ENCODE measurements at places on chromosomes 16 and 17.

DNA sequence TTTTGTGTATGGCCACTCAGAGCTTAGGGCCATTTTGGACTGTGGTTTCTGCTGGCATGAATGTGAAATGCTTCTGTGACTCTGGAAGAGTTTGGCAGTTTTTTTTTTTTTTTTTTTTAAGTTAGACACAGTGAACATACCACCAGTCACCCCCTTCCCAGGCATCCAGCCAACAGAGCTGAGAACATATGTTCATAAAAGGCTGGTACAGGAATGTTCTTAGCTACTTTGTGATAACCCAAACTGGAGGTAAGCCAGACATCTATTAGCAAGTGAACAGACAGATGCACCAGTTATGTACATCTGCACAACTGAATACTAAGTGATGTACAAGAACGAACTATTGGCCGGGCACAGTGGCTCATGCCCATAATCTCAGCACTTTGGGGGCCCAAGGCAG is 92.7 kb downstream of the ABCC1 start:
- peak; percentile 78 for DNase-seq

DNA sequence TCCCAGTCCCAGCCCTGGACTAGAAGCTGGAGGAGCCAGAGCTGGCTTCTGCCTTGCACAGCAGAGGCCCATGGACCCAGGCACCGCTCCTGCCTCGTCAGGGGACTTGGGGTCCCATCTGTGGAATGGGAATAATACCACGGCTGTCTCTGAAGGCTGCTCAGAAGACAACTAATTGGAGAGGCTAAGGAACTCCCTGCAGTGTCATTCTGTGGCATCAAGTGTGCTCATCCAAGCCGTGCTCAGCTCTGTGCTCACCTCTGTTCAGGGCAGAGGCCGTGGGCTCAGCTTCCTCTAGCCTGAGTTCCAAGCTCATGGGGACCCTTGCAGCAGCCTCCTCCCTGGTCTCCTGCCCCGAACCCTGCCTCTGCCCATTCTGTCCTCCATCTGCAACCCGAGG is 31.8 kb downstream of the BEAN1 start:
- DNase-seq = no peak

DNA sequence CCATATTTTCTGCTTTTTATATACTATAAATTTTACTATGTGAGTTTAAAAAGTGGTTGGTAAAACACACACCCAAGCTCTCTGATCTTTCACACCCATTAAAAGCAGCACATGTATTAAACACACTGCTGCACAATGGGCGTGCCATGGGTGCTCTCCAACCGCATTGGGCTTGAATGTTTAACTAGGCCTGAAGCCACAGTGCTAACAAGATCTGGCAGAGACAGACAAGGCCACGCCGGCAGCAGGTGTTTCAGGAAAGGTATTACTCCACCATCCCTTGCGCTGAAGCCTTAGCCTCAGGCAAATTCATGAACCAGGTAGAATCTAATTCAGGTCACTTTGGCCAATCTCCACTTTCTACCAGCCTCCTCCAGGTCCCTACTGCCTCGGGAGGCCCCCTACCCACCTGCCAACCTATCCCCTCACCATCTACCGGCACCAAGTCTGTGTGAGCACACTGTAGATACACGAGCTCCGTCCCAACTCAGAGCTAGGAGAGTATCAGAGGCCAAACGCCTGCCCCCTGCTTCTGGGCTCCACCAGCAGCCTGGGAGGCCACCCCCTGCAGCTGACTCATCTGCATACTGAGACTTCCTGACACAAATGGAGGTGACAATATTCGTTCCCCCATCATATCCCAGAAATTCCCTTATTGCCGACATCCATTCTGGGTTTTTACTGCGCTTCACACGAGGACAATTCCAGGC is 95.0 kb downstream of the ADCY9 start:
- DNase-seq = no peak

- no peak for DNase-seq
Measured at GRCh38 chr17:8806926-8807550, 7.9 kb upstream of the MFSD6L start.

DNA sequence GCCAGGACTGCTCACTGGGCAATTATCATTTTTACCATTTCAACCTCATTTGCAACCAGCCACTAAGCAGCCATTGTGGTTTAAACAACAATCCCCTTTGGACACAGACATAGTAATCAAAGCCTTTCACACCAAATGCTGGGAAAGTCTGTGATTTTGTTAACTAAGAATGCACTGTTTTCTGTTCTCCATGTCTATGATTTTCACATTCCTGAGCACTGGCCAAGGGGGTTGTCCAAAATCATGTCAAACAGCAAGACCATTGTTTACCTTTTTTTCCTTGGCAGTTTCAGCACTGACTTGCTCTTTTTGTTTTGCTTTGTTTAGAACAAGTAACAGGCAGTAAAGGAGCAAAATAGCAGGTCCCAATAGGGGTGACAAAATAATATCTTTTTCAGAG is 106.3 kb upstream of the SIAH1 start:
- peak; percentile 49 for DNase-seq

DNA sequence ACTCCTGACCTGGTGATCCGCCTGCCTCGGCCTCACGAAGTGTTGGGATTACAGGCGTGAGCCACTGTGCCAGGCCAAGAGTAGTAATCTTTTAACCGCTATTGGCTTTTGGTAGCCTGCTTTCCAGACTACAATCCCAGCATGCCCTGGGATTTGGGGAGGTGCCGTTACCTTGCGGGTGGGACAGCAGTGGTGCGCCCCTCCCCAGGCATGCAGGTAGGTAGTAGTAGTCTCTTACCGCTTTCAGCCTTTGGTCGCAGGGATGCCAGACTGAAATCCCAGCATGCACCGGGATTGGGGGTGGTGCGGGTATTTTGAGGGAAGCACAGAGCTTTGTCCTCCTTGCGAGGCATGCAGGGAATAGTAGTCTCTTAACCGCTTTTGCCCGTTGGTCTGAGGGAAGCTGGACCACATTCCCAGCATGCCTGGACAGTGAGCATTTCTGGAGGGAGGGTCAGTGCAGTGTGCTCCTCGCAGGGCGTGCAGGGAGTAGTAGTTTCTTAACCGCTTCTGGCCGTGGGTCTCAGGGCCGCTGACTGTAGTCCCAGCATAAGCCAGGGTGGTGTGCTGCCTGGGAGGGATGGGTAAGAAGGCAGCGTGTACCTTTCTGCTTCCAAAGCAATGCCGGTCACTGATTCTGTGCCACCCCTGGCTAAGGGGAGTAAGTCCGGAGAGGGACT is 1686.8 kb downstream of the TP53TG3F start:
- DNase-seq = no peak

GRCh38 chr17:34252444-34253138 is 2.5 kb upstream of the CCL2 start:
- DNase-seq = peak; percentile 82

DNA sequence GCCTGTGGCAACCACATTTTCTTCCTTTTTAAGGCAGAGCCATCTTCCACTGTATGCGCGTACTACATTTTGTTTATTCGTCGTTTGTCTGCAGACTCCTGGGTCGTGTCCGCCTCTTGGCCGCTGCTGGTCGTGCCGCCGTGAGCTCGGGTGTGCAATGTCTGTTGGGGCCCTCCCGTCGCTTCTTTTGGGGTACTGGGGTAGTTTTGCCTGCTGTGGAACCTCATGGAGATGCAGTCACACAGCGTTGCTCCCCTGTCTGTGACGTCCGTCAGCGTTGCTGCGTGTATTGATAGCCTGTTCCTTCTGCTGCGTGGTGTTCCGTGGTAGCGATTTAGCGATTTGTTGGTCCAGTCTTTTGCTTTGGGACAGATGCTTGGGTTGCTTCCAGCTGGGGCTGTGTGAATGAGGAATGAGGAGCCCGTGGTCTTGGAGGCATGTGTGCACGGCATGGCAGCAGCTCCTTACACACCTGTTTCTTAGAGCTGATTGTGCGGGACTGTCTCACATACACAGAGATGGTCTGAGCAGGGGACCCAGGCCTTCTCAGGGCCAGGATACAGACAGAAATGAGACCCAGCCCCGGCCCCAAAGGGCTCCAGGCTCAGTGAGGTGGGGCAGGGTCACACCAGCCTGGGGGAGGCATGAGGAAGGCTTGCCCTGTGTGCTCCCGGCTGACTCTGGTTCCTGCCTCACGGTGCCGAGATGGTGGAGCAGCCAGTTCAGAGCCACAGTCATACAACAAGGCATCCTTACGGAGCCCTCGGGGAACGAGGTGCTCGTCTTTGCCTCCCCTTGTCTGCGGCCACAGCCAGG is 78.4 kb upstream of the GSE1 start:
- DNase-seq = no peak

- no peak for DNase-seq
Measured at GRCh38 chr17:76686538-76687297, 24.0 kb downstream of the MXRA7 start.

- DNase-seq = no peak
Measured at GRCh38 chr17:8941520-8941919, 24.0 kb downstream of the PIK3R5 start.

GRCh38 chr16:82400046-82400445 is 226.7 kb upstream of the CDH13 start:
- DNase-seq = no peak

DNA sequence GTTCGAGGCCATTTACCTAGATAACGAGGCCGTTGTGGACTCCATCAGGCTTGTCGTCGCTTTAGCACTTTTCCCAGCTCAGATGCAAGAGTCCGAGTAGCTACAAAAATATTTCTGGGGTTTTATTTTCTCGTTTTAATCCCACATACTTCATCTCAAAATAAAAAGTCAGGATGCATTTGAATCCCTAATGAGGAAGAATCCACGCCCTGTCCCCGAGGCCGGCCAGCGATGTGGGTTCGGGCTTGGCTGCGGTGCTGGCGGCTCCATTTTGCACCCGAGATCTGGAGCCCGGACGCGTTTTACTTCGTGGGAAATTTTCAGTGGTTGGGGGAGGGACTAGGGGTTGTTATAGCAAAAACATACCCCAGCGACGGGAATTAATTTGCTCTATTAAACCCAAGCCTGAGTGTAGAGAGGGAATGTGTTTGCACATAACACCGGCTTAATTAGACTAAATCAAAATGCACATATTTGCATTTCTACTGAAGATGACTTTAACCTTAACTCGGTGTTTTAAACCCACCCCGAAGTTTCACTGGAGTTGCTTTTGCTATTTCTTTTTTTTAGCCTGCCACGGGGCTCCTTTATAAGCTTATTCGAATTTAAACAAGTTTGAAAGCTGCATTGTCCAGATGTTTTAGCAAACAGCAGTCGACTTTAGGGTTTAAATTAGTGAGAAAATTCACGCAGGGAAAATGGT is 4.8 kb downstream of the IRX5 start:
- no peak for DNase-seq

- no peak for DNase-seq
Measured at GRCh38 chr16:9096416-9096952, 5.0 kb downstream of the HAPSTR1 start.

- no peak for DNase-seq
Measured at GRCh38 chr16:85659805-85660511, 28.8 kb downstream of the GINS2 start.

- DNase-seq = no peak
Measured at GRCh38 chr17:12680407-12680897, 14.8 kb downstream of the MYOCD start.

GRCh38 chr16:21600031-21600773 is 825 bp downstream of the METTL9 start:
- no peak for DNase-seq

DNA sequence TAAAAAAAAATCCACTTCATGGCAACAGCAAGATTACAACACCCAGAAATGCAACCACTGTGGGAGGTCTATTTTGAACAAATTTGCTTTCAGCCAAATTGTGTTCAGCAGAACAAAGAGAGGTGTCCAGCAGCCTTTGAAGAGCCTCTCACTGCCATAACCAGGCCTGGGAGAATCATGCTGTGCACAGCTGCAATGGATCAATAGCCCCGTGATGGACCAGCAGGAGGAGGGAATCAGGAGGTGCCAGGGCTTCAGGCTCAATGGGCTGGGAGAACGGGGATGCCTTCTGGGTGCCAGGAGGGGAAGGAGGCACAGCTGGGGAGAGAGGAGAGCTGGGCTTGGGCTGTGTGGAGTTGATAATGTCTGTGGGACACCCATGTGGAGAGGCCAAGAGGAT is 366.2 kb upstream of the EEF2KMT start:
- no peak for DNase-seq

DNA sequence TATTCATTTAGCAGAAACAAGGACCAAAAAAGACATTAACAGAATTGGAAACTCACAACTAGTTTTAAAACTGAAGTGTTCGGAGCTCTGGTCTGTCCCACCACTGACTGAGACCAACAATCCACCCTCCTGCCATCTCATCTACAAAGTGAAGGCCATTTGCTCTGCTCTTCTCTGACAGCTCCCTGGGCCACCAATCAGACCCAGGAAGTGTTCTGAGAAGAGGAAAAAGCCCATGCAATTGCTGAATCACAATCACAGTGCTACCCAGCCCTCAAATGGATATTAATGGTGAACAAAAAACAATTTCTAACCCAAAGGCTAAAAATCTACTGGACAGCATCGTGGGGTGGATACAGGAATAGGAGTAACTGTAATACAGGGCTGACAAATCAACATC is 2.1 kb downstream of the RPL23 start:
- DNase-seq = no peak

- DNase-seq = no peak
Measured at GRCh38 chr17:47978324-47978723, 7.4 kb downstream of the CDK5RAP3 start.

DNA sequence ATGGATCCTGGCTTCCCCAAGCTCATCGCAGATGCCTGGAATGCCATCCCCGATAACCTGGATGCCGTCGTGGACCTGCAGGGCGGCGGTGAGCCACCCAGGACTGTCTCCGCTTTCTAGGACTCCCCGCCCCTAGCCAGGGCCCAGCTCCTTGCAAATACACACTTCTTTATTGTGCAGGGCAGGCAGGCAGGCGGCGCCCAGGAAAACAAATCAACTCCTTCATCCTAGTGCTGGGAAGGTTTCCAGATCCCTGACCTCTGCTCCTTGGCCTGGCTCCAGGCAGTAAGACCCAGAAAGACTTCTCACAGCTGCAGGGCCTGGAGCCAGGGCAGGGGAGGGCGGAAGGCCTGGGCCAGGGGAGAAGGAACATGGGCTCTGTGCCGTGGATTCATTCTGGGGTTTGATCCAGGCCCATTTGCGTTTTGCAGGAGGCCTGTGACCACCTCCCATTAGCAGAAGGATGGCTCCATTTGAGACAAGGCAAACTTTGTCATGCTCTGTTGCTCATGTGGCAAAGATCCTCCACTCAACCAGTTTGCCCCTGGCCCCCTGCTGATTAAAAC is 6.0 kb upstream of the LPCAT2 start:
- no peak for DNase-seq

- DNase-seq = no peak
Measured at GRCh38 chr16:58450590-58450989, 49.4 kb upstream of the NDRG4 start.

DNA sequence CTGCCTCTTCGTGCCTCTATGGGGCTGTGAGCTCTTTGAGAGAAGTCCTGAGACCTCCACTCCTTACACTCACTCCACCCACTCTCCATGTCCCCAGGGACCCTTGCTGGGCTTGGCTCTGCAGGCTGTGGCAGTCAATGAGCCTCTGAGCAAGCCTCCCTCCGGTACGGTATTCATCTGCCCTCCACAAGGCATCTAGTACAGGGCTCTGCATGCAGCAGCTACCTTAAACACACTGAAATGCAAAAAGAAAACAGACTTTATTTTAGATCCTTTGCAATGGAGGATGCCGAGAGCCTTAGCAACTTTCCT is 38.9 kb upstream of the SMPD3 start:
- DNase-seq = no peak

- peak; percentile 84 for DNase-seq
Measured at GRCh38 chr17:66275651-66276050, 26.8 kb upstream of the PRKCA start.
